ENCODE measurements at places on chromosomes 11 and 22. TPM values are rescaled to one million over a fixed set of nuclear protein-coding genes. Genes with fewer than 3 reads are reported as not detected.

LRP4 gene
- not detected for total RNA-seq

MS4A7 gene
- total RNA-seq, result not detected

IGSF22 gene
- total RNA-seq, result not detected

OR9Q2 gene
- not detected for total RNA-seq

GAS2 gene
- not detected for total RNA-seq

OR52L1 gene
- total RNA-seq, result not detected

All from MG63 (cell line).